ENCODE measurements at places on chromosomes 5 and 9. TPM values are rescaled to one million over a fixed set of nuclear protein-coding genes. Genes with fewer than 3 reads are reported as not detected.

TMEM252 gene
- 7.7 TPM for polyA plus RNA-seq

APBB3 gene
- polyA plus RNA-seq = 58.6 TPM

PCDHA11 gene
- 0.52 TPM for polyA plus RNA-seq

FAM81B gene
- 3.8 TPM for polyA plus RNA-seq

C5orf58 gene
- 0.25 TPM for polyA plus RNA-seq

CYFIP2 gene
- polyA plus RNA-seq = 124 TPM

PCDHA13 gene
- not detected for polyA plus RNA-seq

NUTM2F gene
- polyA plus RNA-seq = not detected

FST gene
- 34.1 TPM for polyA plus RNA-seq

PCDHAC1 gene
- 0.13 TPM for polyA plus RNA-seq

TMEM8B gene
- 27.7 TPM for polyA plus RNA-seq

FOCAD gene
- 37.9 TPM for polyA plus RNA-seq

PALM2AKAP2 gene
- 11.0 TPM for polyA plus RNA-seq

SLC34A3 gene
- polyA plus RNA-seq = 7.4 TPM

SLC46A2 gene
- 0.12 TPM for polyA plus RNA-seq

IFNA21 gene
- not detected for polyA plus RNA-seq

ADGRV1 gene
- polyA plus RNA-seq = 12.5 TPM

SPATA24 gene
- polyA plus RNA-seq = 12.7 TPM

SUSD3 gene
- polyA plus RNA-seq = 6.9 TPM

ANKRD18B gene
- 0.86 TPM for polyA plus RNA-seq

ADGRD2 gene
- polyA plus RNA-seq = 0.10 TPM

RGS14 gene
- 11.1 TPM for polyA plus RNA-seq

Data from left kidney (tissue), 8 donors.